ENCODE measurements at places on chromosomes 2 and 18.

DNA sequence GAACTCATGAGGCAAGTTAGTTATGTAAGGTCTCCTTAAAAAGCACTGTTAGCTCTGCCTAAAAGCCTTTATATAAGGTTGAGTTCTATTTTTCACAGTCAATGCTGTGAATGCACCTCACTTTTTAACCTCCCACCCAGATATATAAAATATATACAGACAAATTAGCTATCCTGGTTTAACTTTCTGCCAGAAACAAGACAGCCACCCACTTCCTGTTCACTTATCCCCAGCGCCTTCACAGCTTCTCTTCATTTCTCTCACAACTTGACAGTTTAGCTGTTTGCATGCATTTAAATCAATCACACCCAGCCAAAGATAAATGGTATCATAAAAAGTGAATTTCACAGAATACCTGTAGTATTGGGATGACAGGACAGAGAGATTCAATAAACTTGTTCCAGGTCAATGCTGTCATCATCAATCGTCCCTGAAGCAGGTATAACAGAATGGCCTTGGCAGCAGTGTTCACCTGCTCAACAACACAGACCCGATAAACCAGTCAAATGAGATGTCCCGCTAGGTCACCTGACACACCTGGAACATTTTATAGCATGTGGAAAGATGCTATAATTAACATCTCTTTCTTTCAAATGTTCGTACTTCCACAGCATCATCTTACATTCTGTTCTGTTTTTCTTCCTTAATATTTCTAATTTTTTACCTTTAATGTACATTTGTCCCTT lies 55.7 kb downstream of the RTTN start:
- no peak for DNase-seq

GRCh38 chr2:239820836-239821693 lies 204.1 kb downstream of the NDUFA10 start:
- DNase-seq, result no peak

DNA sequence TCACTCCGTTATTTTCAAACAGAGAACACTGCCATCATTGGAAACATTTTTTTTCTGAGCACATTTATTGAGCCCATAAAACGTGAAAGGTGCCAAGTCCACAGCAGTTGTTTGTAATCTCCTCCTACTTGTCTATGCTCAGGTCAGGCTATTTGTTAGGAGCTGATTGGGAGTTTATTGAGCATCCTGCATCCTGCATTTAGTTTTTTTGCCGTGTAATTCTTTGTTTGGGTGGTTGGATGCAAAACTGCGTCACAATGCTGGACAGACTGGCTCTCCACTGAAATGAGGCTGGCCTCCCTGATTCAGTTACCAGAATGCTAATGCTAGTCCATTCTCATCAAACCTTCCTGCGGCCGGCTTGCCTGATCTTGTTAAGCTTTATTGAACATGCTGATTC lies 71.4 kb downstream of the RAPGEF4 start:
- DNase-seq, result no peak

GRCh38 chr2:241867776-241868420 lies 1.6 kb upstream of the RTP5 start:
- DNase-seq, result peak; percentile 69

DNA sequence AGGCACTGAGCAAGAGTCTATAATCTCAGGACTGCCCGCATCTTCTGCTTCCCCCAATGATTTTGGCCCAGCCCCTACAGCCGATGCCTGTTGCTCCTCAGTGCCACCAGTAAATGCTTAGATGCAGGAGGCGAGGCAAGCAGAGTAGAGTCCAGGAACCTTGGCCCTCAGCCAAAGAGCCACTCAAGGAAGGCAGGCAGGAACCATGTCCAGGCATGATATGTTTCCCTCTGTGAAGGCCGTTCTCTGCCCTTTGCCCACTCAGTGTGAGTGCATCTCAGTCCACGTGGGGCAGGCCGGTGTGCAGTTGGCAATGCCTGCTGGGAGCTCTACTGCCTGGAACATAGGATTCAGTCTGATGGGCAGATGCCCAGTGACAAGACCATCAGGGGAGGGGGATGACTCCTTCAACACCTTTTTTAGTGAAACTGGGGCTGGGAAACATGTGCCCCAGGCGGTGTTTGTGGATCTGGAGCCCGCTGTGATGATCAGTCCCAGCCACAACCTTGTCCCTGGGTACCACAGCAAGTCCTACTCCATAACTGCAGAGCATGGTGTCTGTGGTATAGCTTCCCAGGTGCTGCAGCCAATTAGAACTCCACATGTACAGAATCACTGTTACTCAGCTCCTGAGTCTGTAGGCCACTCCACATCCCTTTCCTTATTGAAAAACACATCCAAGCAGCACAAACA lies 9.7 kb upstream of the DNAJB2 start:
- DNase-seq, result no peak

GRCh38 chr2:78132391-78133370 lies 610.5 kb upstream of the LRRTM4 start:
- DNase-seq, result no peak

GRCh38 chr18:51162617-51163016 lies 34.9 kb downstream of the MEX3C start:
- DNase-seq, result no peak

DNA sequence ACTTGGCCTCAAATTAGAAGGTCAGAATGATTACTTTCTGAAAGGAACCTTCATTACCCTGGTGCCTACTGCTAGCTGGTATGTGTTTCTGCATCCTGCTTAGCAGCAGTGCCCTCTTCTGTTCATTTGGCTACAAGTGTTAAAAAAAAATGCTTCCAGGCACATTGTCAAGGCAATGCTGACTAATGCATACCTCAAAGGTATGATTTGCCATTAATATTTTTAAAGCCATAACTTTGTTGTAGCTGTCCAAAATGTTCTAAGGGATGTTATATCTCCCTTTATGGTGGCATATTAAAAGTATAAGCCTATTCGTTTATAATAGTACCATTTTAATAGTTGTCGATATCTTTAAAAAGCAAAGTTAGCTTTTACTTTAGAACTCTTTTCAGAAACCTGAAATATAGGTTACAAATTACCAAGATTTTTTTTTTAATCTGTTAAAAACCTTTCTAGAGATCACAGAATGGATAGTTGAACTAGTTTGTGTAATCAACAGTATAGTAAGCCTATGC lies 52.0 kb upstream of the FAM171B start:
- peak; percentile 57 for DNase-seq

DNA sequence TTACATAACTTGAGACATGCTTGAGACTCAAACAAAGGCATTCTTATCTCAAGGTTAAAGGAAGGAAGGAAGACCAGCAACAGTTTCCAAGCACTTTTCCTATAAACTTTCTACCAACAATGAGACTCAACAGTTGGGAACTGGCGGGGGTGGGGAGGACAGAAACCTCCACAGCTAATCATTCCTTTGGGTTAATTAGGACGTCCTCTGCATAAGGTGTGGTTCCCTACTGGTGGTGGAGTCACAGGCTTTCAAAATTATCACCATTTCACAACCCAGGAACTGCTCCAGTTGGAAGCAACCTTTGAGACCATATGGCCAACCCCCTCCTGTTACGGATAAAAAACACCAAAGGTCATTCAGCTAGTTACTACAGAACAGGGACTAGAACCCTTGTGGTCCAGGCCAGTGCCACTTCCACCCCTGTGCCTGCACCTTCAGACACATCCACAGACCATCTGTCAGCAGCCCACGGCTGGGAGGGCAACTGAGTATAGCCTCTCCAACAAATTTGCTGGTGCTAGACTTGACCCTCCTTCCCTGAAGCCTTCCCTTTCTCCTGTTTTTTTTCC lies 30.1 kb upstream of the ATL2 start:
- DNase-seq, result no peak

- no peak for DNase-seq
Observed at GRCh38 chr18:37176621-37176934, 347.7 kb downstream of the KIAA1328 start.

DNA sequence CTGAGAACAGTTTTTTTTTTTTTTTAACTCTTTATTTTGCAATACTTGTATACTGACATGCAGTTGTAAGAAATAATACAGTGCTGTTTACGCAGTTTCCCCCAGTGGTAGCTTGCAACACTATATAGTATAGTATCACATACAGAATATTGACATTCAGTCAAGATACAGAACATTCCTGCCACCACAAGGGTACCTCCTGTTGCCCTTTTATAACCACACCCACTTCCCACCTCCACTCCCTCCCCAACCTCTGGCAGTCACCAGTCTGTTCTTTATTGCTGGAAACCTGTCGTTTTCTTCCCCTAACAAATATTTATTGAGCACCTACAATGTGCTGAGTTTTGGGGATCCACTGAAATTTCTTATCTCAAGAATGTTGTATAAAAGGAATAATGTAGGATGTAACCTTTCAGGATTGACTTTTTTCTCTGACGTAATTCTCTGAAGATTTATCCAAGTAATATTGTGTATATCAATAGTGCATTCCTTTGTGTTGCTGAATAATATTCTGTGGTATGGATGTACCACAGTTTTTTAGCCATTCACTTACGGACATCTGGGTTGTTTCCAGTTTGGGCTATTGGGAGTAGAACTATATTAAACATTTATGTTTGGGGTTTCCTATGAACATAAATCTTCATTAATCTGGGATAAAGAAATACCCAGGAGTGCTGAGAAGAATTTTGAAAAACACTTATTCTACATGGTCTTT lies 51.4 kb upstream of the EML6 start:
- DNase-seq, result no peak

DNA sequence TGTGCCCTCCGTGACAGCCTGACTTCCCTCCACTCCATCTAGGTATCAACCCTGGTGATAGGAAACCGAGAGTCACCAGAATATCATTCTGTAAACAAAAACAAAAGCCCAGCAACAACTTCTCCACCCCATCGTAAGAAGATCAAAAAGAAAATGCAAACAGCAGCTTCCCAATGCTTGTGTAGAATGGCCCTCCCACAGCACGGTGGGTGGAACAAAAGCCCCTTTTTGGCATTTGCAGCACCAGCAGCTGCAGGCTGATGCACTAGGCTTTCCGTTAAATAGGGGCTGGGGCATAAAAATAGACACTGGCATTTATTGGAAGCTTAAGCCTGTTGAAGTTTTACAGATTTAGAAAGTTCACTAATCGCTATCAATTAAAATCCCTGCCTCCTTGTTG lies 513.0 kb downstream of the GALR1 start:
- DNase-seq, result no peak

GRCh38 chr2:152950126-152950525 lies 231.7 kb downstream of the ARL6IP6 start:
- no peak for DNase-seq

DNA sequence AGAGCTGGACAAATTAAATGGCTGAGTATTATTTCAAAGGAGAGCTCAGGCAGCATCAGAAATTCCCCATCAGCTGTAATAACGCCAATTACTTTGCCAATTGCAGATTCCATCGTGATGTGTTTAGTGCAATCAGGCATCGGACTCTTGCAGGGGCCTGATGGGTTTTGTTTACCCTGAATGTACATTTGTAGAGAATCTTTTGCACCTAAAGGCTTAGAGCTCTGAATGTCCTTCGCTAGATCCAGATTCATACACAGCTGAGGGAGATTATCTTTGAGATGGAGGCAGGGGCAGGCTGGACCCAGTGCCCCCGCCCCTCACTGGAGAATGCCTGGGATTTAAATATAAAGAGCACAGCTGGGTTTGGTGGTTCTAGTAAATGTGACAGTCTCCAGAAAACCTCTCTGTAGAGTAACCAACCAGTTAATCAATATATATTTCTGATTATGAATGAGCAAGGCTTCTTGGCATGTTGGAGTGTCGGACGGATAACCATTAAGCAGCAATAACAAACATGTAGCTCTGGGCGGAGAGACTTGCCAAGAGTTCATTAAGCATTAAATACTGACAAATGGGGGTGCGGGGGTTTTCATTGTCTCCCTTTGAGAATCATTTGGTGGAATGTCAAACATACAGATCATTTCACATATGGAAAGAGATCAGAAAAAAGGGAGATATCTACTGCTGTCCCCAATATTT lies 200.9 kb downstream of the SETBP1 start:
- DNase-seq, result no peak

DNA sequence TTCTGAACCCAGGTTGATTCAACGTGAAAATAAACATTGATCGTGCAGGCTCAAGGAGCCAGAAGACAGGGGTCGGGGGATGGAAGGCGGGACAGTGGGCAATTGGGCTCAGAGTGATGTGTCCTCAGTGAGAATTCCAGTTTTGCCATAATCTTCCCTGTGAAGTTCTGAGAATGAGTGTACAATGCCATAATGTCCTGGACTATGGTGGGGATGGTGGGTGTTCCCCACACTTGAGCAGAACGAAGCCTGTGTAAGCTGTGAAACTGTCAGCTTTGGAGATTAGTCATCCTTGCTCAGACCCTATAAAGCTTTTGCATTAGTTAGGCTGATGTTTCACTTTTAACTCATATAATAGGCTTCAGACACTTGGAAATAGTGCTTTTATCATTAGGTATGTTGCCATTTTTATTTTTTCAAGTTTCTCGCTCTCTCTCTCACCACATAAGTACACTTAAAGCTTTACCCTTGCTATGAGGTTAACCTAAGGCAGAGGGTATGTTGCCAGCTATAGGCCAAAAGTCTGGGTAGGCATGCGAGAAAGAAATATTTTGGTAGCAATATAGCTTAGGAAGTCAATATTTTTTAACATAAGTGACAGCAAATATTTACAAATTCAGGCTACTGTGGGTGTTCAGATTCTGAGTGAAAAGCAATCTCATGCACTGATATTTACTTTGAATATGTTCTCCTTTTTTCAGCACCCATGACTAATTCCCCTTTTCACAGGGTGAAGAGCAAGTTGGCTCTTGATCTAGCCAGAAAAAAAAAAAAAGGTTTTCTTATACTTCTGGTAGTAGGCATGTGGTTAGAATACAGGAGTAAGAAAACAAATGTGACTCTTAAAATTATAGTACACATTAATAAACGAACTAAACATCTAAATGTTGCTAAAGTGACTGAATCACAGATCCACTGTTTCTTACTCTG lies 47.2 kb downstream of the CDC42EP3 start:
- DNase-seq, result peak; percentile 60

GRCh38 chr2:239143858-239144712 lies 256.7 kb downstream of the HDAC4 start:
- DNase-seq, result peak; percentile 26

- no peak for DNase-seq
Observed at GRCh38 chr18:55605733-55606338, 17.8 kb upstream of the TCF4 start.

DNA sequence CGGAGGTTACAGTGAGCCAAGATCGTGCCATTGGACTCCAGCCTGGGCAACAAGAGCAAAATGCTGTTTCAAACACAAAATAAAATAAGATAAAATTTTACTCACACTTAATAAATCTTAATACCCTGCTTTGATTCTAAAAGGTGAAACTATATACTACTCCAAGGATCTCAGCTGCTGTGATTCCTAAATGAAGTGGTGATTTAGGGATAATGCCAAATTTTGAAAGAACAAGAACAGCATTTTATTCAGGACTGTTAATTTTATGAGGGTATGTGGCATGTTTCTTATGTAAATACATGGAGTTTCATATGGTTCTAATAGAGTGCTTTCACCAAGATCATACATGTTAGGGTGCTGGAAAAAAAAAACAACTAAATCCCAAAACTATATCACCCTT lies 199.7 kb upstream of the PID1 start:
- DNase-seq, result no peak

- DNase-seq, result no peak
Observed at GRCh38 chr2:27369471-27370025, 590 bp downstream of the EIF2B4 start.

Data from CD4-positive, alpha-beta T cell treated with Interleukin-17A for 1 hour (primary cell).